ENCODE measurements at places on chromosomes 4 and X.

- DNase-seq: no peak
These were observed 37.5 kb upstream of the NKRF start for GRCh38 chrX:119643696-119644095.

DNA sequence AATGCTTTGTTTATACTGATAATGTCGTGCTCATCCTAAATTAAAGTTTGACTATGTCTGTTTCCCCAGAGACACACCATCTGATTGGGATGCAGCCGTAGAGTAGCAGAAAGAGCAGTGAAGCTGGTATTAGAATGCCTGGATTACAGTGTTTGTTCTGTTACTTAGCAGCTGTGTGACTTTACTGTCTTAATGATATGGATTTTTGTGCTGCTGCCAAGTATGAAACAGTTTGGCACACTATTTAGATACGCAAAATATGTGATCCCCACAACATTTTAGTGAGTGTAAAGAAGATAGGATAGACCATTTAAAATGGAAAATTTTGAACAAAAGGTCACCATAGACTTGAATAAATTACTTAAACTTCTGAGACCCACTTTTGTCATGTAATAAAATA is 1.2 kb upstream of the CHIC1 start:
- DNase-seq: no peak

- no peak for DNase-seq
These were observed 416.6 kb downstream of the FGF13 start for GRCh38 chrX:138294951-138295350.

- DNase-seq: no peak
These were observed 245.4 kb downstream of the ADGRL3 start for GRCh38 chr4:61445374-61446063.

DNA sequence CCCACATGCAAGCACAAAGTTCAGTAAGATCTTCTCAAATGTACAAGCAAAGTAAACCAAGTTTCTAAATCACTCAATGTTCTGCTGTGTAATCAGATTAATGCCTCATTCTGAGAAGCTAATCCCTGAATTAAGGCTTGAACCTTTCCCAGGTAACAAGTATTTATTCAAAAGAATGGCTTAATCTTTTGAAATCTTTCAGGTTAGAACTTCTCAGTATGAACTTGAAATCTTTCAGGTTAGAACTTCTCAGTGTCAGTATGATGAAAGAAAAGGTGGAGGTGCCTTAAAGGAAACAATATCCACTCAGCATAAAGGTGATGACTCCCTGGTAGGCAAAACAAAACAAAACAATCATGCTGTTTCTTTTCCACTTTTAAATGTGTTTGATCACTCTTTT is 29.0 kb downstream of the TMPRSS11B start:
- DNase-seq: no peak

DNA sequence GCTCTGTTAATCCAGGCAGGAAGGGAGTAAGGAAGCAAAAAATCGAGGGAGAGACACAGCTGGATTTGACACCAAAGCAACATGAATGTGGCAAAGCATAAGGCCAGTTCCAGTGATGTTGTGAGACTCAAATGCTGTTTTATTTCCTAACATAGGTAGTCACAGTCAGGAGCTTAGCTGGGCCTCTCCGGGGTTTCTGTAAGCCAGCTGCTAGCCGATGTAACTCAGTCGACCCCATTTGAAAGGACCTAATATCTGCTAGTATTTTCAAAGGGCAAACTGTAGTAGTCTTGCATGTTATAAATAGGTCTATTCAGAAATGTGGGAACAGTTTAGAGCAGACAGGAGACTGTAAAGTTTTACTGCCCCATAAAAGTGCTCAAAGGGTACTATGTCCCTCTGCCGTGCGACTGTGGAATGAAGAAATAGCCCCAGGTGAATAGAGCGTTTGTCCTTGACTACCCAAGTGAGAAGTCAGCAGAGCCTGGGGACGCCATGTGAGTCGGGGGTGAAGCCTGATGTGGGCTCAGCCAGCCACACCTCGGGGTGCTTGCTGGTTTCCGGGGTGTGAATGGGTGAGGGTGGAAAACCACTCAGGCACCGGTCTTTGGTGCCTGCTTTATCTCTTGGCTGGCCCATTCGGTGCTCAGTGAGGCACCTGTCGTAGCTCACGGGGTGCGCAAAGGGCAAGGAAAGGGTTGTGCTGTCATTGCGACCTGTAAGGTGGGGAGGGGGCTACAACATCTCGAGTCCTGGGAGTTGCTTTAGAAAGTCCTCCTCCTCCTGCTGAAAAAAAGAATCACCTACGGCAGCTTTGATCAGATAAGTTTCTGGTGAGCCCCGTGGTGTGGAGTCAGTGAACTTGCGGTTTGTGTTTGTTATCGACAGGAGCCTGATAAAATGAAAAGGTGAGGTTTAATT is 745 bp downstream of the TRIM2 start:
- DNase-seq: no peak

DNA sequence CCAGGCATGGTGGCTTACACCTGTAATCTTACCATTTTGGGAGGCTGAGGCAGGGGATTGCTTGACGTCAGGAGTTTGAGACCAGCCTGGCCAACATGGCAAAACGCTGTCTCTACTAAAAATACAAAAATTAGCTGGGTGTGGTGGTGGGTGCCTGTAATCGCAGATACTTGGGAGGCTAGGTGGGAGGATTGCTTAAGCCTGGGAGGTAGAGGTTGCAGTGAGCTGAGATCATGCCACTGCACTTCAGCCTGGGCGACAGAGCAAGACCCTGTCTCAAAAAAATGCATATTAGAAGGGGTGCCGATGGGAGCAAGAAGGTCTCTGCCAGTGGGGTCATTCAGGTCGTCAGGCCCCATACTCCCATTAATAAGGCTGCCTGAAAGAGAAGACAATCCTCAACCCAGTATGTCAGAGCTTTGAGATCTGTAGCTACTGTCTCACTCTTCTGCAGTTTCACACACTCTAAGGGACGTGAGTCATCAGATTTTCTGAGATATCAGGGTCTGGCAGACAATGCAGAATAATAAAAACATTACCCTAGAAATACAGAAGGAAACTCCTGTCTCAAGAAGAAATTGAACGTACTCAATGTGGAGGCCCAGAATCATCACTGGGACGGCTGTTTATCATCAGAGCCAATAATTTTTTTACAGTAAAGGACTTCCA is 176.7 kb upstream of the FAT1 start:
- no peak for DNase-seq

DNA sequence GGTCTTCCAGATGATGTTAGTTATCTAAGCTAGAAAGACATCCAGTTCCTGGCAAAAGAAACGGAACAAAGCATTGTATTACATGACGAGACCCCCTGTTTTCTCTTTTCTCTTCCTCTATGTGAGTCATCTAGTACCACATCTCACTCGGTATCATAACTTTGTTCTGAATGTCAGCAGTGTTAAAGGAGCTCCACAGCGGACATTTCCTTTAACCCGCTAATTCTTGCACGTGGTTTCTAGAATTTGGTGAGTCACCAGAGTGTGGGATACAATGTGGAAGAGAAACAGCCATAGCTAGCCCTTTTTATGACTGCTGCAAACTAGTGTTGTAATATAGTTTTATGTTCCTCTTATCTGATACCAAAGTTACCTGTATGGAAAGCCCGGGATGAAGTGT is 243.7 kb downstream of the TENM3 start:
- peak; percentile 8 for DNase-seq

DNA sequence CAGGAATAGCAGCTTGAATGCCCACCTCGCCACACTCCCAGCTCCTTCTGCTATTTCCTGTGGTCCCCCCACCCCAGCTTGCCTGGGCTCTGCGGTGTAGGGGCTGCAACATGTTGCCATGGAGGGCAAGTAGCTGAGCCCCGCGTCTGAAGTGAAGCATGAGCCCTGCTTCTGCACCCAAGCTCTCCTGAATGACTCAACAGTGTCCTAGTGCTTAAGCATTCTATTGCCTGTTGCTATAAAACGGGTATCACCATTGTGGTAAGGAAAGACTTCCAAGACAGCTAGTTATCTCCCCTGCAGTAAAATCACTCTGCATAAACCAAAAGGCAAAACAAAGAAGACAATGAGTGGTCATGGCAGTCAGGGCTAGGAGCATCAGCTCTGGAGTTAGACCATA is 31.4 kb upstream of the SPATA4 start:
- DNase-seq: no peak

GRCh38 chr4:80897537-80898303 is 132.8 kb upstream of the BMP3 start:
- DNase-seq: no peak

- no peak for DNase-seq
These were observed 138.4 kb downstream of the COL25A1 start for GRCh38 chr4:109164011-109164410.

DNA sequence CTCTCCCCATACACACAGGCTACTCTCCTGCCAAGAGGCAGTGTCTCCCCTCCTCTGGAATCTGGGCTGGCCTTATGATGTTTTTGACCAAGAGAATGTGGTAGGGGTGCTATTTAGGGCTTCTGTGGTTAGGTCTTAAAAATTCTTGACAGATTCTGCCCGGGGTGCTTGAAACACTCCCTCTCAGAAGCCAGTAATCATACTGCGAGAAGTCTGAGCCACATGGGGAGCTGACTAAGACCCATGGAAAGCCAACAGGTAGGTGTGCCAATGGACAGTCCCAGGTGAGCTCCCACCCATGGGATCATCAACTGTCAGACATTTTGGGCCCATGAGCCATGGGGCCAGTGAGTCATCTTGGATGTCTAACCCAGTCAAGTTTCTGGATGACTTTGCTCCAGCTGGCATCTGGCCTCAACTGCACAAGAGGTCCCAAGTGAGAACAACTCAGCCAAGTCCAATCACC is 315.7 kb downstream of the FBXW7 start:
- DNase-seq: no peak

DNA sequence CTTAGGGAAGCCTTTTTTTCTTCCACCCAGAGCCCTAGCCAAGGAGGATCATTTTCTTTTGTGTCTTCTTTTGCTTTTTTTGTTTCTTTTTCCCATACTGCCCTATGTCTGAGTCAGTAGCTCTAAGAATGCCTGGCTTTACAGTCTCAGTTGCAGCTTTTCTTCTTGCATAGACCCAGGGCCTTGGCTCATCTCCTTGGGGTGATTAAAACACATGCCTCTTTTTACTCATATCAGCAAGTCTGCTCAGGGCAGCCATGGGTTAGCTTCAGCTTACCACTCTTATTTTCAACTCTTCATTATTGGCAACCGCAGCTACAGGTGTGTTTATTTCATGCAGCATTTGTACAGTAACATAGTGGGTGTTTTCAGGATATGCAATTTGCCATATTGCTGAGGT is 196.5 kb downstream of the STK32B start:
- no peak for DNase-seq

DNA sequence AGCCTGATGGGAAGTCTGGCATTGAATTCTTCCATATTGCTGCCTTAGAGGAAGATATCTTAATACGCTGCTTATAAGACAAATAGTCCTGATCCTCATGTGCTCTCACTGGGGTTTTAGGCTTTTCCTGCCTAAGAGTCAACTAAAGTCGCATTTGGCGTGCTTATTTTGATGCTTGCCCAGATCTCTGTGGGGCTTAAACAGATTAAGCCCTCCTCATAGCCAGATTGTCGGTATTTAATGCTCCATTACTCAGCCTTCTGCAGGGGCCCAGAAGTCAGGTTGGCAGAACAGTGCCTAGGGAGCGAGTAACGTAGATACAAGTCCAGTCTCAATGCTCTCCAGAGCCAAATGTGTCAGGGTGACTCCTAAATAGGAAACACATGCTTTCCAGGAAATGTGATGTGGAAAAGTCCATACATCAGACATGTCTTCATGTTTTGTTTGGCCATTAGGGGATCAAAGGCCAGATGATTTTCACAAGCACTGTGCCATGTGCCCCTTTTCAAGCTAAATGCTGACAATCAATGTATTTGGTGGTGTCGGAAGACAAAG is 262.8 kb downstream of the PRDM5 start:
- DNase-seq: no peak
